ENCODE measurements at places on chromosomes 2 and 18.

- no peak for DNase-seq
These were observed 121.1 kb upstream of the FN1 start for GRCh38 chr2:215556979-215557378.

- no peak for DNase-seq
These were observed 32.2 kb upstream of the HNRNPA3 start for GRCh38 chr2:177180269-177181000.

DNA sequence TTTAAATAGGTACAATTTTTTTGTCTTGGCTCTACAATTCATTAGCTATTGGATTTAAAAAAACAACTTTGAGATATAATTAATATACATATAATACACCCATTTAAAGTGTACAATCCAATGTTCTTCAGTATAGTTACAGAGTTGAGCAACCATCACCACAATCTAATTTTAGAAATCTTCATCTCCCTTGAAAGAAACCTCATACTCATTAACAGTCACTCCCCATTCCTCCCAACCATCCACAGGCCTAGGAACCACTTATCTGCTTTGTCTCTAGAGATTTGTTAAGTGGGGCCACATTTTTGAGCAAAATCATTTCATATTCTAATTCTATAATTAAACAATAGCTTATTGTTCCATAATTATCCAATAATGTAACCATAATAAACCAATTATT, 32.6 kb downstream of the MRPL33 start:
- DNase-seq, result no peak

DNA sequence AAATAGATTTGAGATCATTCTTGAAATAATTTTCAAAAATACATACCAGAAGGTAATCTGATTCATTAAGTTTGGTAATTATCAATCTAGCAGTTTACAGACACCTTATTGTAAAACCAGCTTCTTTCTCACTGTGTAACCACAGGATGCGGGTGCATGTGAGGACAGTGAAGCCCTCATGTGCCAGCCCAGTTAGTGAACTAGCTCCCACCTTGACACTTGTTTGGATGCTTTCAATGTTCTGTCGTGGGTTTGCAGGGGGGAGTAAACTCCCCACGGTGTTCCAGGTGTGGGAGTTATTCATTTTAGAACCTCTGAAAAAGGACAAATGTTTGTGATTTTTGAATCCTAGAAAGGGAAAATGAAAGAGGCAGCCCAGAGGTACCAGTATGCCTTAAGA, 59.0 kb downstream of the WDSUB1 start:
- DNase-seq, result no peak

GRCh38 chr2:115359550-115359949, 917.1 kb downstream of the DPP10 start:
- DNase-seq, result no peak

DNA sequence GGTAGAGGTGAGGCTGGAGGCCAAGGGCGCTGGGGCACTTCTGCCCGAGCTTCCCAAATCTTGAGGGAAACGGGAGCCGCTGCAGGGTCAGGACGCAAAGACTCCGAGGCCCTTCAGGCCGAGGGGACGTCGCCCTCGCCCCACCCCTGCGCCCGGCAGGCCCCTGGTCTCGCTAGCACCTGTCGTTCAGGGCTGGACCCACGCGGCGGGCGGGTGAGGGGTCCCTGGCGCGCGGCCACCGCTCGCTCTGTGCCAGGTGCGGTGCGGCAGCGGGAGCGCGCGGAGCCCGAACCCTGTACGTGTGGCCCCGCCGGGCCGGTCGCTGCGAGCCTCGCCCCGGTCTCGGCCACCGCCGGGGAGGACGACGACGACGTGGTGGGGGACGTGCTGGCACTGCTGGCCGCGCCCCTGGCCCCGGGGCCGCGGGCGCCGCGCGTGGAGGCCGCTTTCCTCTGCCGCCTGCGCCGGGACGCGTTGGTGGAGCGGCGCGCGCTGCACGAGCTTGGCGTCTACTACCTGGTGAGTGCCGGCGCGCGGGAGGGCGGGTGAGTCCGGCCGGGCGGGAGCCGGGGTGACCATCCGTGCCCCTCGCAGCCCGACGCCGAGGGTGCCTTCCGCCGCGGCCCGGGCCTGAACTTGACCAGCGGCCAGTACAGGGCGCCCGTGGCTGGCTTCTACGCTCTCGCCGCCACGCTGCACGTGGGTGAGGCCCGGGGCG, 4.9 kb downstream of the ERFE start:
- DNase-seq, result no peak

- no peak for DNase-seq
These were observed 17.0 kb downstream of the GPR35 start for GRCh38 chr2:240642061-240642805.

GRCh38 chr2:69141061-69141460, 128.1 kb downstream of the ANTXR1 start:
- DNase-seq, result no peak

DNA sequence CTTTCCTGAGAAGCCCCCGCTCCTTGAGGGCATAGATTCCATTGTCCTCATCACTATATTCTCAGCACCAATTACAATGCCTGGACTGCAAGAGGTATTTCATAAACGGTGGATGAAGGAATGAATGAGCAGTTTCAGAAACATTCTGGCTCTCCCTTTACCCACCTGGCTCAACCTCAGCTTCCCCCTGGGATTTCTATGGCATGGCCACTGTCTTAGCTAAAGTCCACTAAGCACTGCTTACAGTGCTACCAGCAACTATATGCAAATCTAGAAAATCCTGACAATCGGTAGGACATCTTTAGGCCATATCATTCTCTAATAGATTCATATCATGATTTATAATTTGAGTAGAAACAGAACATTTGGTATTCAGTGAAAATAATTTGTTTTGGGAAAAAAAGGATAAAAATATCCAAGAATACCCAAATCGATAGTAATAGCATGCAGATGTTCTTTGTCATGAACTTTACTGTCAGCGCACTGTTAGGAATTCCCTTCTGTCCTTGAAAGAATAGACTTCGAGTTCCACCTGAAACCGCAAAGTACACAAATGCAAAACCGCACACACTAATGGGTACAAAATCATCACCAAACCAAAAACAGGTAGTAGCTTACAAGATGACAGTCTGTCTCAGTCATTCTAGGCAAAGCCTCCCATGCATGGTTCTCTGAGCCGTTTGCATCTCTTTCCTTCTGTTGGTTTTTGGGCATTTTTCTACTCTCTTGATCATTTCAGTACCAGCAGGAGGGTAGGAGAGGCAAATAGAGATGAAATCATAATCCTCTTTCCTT, 303.6 kb upstream of the ID2 start:
- DNase-seq, result no peak

GRCh38 chr2:208980321-208980720, 443.5 kb upstream of the MAP2 start:
- DNase-seq, result no peak

- no peak for DNase-seq
These were observed 32.2 kb downstream of the QPCT start for GRCh38 chr2:37376421-37377186.

DNA sequence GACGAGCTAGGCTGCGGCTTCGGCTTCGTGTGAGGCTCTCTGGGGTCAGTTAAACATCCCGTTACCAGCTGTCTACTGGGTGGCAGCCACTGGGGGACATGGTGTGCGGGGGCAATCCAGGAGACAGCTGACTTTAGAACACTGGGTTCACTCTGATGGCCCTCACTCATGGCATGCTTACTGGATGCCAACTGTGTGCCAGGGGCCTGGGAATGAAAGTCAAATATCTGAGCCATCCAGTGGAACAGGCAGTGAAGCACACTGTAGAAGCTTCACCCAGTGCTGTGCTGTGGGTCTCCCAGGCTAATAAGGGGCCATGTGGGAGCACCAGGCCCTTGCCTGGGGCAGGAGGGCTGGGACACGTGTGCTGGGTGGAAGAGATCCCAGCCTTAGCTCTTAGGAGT, 48.3 kb downstream of the GLI2 start:
- DNase-seq, result no peak

GRCh38 chr18:12946549-12947284, 1.1 kb upstream of the SEH1L start:
- peak; percentile 28 for DNase-seq

GRCh38 chr18:7877609-7878008, 310.5 kb downstream of the PTPRM start:
- DNase-seq, result no peak

GRCh38 chr2:9152975-9153642, 53.5 kb upstream of the ASAP2 start:
- no peak for DNase-seq

- no peak for DNase-seq
These were observed 113.6 kb downstream of the ETAA1 start for GRCh38 chr2:67510745-67511144.

- no peak for DNase-seq
These were observed 220.1 kb upstream of the NCKAP5 start for GRCh38 chr2:133788386-133788785.

DNA sequence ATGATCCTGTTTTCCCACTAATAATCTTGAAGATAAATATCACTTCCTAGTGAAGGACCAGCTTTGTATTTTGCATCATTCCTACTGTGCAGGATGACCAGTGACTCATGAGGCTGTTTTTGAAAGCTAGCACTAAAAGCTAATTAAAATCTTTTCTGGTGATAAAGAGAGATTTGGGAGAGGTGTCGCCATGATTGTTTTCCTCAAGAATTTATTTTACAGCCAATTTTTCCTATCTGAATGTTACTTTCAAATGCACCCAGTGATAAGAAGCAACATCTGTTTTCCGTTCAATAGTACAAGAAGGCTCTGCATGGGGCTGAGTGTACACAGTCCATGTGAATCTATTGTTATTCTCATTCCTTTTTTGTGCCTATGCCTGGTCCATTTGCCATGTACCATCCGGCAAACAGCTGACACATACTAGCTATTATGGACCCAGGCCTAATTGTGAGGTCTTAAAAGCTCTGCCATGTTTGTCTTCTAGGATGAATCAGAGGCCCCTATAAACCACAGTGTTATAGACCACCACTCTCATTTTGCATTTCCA, 28.4 kb downstream of the MEIS1 start:
- no peak for DNase-seq

- DNase-seq, result no peak
These were observed 18.9 kb downstream of the TGIF1 start for GRCh38 chr18:3468833-3469232.

- DNase-seq, result no peak
These were observed 100.1 kb upstream of the TLK1 start for GRCh38 chr2:171260471-171261424.

GRCh38 chr2:127485051-127485693, 41.1 kb downstream of the IWS1 start:
- DNase-seq, result no peak

DNA sequence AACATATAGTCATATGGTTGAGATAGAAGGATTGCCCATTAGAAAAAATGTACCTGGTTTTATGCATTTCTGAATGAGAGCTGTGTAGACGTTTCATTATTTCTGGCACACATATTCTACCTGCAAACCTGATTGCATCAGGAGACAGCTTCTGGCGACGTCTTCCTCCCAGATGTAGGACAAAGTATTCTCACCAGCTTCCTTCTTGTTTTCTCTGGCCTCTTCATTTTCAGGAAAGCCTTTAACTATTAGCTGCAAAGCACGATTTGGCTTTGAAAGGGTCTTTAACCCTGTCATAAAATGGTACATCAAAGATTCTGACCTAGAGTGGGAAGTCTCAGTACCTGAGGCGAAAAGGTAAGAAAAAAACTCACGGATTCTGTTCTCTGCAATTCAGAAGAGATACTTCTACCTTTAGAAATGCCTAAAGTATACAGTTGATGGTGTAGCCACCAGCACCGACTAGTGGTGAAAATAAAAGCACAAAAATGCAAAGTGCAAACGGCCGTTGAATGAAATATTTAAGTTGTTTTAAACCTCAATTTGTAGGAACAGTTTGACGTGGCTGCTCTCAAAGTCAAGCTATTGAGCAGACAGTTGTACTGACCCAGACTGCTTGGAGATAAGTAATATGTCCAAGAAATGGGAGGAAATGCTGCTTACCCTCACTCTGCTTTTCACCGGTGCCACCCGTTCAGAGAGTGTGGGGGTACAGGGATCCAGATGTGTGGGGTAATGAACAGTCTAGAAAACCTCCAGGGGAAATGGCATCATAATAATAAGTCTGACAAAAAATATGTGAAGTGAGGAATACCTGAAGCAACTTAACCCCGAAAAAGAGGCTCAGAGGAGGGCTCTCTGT, 20.2 kb downstream of the IL18RAP start:
- no peak for DNase-seq

DNA sequence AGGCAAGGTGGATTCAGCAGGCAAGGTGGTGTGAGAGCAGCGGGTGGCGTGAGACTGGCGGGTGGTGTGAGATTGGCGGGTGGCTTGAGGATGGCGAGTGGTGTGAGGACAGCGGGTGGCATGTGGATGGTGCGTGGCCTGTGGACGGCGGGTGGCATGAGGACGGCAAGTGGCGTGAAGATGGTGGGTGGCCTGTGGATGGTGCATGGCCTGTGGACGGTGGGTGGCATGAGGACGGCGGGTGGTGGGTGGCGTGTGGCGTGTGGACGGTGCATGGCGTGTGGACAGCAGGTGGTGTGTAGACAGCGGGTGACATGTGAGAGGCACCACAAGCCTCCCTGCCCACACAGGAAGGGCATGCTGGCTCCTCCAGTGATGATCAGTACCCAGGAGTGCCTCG, 186.9 kb upstream of the SALL3 start:
- DNase-seq, result no peak

DNA sequence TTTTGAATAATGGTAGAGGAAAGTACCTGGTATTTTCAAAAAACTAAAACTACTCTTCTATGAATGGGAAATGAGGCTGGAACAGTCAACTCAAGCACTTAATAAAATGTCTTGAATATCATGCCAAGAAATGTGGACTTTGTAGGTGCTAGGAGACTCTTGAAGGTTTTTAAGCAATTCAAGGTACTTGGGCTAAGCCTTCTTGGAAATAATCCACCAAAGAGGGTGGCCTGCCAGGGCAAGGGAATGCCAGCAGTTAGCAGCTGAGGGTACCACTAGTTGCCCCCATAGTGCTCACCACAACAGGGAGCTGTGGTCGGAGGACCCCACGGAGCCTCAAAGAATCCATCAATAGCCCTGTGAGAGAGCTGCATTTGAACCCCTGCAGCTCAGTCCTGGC, 14.6 kb upstream of the ACYP2 start:
- no peak for DNase-seq

DNA sequence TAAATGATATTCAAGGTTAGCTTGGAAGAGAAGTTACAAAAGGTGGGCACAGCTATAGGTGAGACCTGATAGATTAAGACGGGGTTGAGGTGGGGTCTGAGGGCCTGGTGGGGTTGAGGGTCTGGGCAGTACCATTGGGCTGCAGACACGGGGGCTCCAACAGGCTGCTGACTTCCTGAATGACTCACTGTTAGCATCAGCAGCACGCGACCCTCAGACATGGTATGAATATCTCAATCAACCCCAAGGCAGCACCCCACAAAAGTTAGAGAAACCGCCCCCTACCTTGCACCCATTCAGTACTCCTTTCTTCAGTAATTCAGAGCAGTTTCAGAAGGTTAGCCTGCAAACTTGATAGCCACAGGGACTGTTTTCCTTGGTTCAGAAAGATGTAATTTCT, 10.8 kb upstream of the NCK2 start:
- no peak for DNase-seq

- no peak for DNase-seq
These were observed 44.8 kb downstream of the ADCY3 start for GRCh38 chr2:24875272-24875671.

- DNase-seq, result no peak
These were observed 8.2 kb upstream of the CIB4 start for GRCh38 chr2:26649322-26649721.

GRCh38 chr2:70471129-70471528, 82.5 kb downstream of the TGFA start:
- no peak for DNase-seq

Measured in left renal pelvis (tissue), 4 donors.